GM04503 (cell line): ENCODE measurements at places on chromosomes 2 and 18.
A peak's percentile ranks its signal among the peaks of the same experiment; 100 is the strongest.

GRCh38 chr18:57585421-57585820 is 1.1 kb downstream of the FECH start:
- no peak for DNase-seq

DNA sequence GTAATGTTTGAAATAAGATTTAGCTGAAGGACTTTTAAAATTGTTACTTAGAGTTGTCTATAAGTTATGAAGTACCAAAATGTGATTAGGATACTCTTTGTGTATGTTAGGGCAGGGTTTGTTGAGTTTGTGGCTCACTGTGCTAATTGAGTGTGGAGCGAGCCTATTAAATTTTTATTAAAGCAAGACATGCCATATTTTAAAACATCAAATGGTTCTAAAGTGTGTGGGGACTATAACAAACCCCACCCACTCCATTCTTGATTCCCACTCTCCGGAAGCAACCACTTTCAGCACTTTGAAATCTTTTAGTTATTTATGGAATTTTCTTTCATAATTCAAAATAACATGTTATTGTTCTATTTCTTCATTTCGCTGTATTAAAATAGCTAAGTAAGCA is 1.8 kb downstream of the HNMT start:
- no peak for DNase-seq

DNA sequence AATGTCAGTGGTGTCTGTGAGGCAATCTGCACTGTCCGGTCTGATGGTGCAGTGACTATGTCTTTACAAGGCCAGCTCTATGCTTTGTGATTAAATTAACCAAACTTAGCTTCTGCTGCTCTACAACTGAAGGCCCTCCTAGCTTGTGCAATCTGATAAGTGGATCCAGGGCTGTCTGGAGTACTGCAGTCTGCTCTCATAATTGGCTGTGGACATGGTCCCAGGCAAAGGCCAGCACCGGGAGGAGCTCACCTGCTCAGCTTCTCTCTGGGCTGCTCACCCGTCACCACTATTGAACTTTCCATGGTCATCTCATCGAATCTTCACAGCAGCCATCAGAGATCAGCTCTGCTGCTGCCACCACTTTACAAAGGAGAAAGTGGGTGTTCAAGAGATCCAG is 13.0 kb upstream of the APCDD1 start:
- DNase-seq = no peak

DNA sequence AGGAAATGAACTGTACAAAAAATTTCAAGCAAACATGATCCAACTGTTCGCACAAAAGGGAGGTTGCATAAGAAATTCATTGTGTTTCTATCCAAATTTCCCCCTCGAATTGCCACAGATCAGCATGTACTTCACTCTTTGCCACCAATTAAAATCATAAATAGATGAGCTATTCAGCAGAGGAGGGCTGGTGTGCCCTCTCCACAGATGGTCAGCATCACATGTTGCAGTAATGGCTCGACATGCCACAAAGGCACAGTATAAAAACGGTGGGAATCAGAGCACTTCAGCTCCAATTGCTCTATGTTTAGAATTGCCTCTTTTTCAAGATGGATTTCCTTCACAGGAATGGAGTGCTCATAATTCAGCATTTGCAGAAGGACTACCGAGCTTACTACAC is at the start of gene G6PC2:
TSS of gene G6PC2 (plus strand) at position 289 of the 400 bp plus-strand sequence. CDS start at position 330, 41 bp downstream.
- DNase-seq = no peak

- no peak for DNase-seq
These were observed 206.7 kb downstream of the EIPR1 start for GRCh38 chr2:3170792-3171455.

DNA sequence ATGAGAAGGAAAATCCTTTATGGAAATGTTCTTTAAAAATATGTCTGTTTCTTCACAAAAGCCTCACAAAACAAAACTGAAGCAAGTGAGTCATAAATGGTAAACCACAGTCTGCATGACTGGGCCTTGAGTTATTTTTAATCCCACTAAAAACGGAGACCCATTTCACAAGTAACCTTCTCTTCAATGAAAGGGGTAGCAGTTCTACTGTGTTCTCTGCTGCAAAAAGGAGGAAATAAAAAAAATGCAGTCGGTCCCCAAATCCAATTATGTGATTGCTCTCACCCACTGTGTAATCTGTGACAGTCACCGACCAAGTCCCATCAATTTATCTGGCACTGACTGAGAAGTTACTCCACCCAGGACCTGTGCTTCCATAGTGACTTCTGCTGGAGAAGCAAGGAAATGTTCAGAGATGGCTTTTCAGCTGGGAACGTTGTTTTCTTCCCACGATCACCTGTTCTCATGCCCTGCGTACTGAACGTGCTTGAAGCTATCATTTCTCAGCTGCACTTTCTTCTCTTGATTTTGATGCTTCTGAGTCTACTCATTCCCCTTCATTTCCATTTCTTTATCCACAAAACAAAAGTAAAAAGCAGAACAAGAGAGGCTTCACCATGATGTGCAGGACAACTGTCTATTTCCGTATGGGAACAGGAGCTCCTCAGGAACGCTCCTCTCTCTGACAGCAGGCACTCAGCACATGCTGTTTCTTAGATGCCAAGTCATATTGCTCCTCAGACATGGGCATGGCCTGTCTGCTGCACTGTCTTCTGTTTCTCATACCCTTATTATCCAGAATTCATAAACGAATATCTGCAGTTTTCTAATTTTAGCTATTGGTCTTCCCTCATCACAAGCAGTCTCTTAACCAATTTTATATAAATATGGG is 80.0 kb upstream of the TMEM200C start:
- peak; percentile 12 for DNase-seq

DNA sequence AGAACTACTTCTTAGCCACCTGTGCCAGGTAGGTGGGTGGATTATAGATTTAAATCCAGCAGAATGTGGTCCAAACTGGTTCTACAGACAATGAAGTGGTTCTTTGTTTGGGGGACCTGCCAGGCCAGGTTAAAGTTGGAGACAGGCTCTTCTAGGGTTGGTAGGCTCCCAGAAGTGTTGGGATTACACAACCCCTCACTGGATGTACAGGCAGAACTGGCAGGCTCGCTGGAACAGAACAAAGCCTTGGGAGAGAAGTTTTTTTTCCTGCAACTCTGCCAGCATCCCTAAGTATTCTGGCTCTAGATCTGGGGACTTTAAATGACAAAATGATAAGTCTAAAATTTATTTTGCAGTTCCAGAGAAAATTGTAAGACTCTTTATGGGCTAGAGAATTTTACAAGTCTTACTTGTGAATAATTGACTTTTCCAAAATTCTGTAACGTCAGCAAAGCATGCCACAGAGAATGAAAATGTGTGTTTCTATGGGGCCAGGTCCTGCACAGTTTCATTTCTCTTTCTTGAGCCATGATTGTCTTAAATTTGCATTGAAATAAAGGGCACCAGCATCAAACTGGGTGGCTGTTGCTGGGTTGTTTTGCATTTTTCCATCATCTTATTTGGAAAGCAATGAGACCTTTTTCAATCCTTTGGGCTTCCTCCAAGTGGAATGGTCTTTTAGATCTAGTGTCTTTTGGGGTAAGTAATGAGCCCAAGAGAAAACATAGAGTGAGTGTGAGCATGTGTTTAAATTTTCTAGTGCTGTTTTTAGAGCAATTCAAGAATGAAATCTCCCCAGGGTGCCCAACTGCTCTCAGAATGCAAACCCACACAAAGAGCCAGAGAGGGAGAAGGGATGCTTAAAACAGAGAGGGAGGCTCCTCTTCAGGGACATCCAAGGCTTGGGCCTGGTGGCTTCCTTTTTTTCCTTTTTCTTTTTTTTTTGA is 32.4 kb upstream of the ATL2 start:
- no peak for DNase-seq

DNA sequence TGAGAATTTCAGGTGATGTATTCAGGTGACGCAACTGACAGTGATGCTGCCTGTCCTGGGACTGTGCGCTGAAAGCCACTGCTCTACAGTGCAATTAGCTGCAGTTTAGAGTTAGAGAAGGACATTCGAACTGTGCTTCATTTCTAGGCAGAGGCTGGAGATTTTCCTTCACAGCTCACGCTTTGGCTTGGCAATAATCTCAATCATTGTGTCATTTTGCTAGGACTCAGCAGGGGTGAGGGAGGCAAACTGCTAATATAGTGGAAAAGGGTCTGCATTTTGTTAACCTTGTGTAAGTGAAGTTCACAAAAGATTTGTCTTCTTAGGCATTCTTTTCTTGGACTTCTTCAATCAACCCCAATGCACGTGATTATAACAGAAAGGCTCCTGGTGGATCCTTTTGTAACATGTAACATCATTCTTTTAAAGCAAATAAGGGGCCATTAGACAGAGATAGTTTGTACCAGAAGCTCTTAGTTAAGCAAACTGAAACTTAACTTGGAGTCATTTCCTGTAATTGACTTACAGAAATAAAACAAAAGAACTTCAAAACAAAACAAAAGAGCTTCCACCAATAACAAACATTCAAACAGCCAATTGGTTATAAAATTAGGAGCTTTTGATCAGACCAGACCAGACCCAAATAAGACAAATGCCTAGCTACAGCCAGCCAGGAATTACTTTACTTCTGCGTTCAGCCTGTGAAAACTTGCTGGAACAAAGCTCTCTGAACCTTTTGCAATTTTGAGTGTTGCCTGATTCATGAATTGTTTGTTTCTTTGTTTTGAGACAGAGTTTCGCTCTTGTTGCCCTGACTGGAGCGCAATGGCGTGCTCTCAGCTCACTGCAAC is 1376.3 kb upstream of the CELF4 start:
- no peak for DNase-seq

DNA sequence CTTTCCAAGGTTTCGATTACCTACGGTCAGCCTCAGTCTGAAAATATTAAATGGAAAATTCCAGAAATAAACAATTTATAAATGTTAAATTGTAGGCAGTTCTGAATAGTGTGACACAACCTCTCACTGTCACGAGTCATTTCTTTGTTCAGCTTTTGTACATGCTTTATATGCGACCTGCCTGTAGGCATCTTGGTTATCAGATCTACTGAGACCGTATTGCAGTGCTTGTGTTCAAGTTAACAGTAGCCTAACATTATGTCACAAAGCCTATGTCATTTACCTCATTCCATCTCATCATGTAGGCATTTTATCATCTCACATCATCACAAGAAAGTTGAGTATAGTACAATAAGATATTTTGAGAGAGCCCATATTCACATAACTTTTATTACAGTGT is 77.3 kb downstream of the LYPD6B start:
- DNase-seq = no peak

- DNase-seq = no peak
These were observed 177.2 kb upstream of the RAB6C start for GRCh38 chr2:129802290-129802689.

- no peak for DNase-seq
These were observed 84.6 kb upstream of the NDUFV2 start for GRCh38 chr18:9017905-9018227.

DNA sequence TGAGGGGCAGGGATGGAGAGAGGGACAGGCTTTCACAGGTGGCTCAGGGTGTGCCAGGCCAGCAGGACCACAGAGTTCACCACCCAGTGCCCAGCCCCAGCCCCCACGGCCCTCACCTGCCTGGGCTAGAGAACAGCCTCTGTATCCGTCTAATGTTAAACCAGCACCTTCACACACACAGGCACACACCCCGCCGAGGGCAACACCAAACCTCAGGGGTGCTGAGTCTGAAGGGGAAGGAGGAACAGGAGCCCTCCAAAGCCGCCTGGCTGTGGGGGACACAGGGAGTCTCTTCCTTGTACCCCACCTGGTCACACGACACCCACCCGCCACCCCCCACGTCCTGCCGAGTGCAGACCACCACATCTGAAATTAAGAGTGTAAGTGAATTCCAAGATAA is 205.8 kb upstream of the SALL3 start:
- DNase-seq = no peak

- no peak for DNase-seq
These were observed 18.9 kb downstream of the GRHL1 start for GRCh38 chr2:9970200-9971044.

DNA sequence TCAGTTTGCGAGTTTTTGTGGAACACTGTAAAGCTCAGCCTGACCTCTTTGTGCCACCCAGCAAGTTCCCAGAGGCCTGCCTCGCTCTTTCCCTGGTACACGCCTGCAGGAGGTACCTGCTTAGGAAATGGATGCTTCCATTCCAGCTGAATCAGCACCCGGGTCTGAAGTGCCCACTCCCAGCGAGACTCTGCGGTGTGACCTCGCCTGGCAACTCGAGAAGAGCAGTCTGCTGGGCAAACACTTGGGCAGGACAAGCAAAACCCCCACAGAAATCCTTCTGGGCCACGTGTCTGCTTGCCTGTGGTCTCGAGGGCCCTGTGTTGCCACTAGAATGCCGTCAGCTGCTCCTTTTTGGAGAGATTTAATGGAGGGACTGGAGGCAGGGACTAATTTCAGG is 127.6 kb downstream of the MAPK4 start:
- DNase-seq = no peak

DNA sequence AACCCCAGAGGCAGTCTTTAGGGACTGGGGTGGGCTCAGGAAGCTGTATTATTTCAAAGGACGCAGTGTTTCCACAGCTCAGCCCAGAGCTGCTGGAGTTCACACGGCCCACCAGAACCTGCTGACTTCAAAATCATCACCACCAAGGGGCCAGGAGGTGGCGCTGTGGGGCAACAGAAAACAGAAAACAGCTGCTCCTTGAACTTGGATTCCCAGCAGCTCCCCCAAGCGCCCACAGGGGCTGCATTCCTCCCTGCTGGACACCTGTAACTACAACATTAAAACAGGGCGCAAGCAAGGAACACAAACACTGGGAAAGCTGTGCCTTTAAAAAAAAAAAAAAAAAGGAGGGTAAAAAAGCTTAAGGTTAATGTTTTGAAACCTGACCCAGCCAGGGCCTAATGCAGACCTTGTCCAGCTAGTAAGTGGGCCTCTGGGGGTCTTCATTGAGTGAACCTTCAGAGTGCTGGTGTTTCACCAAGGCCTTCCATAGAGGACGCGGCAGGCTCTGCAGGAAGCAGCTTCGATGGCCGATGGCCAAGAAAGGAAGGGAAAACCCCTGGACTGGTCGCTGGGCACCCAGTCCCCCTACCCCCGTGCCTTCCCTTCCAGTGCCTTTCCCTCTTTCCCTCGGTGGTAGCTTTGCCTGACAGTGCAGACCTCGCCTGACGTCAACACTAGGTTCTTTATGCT is 25.9 kb downstream of the MLPH start:
- peak; percentile 29 for DNase-seq

- DNase-seq = no peak
These were observed 8.1 kb downstream of the NBEAL1 start for GRCh38 chr2:203022751-203023150.

GRCh38 chr2:157336137-157337010 is 10.8 kb upstream of the ERMN start:
- DNase-seq = no peak

- peak; percentile 25 for DNase-seq
These were observed 1663.6 kb downstream of the SUCLG1 start for GRCh38 chr2:82795446-82795845.

DNA sequence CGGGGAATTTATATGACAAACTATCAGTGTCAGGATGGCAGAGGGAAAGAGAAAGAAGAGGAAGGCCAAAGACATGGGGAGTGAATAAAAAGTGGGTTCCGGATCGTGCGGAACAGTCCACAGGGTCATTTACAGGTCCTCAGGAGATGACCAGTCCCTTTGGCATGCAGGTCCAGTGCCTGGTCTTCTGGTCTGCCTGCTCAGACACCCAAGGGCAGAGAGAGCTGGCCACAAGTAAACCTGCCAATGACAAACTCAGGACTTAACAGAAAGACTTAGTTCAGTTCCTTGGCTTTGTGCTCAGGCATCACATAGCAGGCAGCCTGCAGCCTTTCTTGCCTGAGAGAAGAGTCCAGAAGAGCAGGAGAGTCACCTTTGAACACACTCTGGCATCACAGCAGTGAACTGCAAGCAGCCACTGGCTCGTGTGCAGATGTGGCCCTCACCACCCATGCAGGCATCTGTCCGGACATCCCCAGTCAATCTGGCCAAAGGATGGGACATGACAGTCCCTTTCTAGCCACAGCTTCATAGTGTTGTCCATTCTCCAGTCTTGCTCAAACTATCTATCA is 14.0 kb downstream of the TMEM127 start:
- DNase-seq = peak; percentile 94

- DNase-seq = no peak
These were observed 63.9 kb upstream of the TTC39C start for GRCh38 chr18:23950644-23951043.
